Hippocampal formation (tissue), 2 donors: ENCODE measurements at places on chromosomes 2 and 18.

DNA sequence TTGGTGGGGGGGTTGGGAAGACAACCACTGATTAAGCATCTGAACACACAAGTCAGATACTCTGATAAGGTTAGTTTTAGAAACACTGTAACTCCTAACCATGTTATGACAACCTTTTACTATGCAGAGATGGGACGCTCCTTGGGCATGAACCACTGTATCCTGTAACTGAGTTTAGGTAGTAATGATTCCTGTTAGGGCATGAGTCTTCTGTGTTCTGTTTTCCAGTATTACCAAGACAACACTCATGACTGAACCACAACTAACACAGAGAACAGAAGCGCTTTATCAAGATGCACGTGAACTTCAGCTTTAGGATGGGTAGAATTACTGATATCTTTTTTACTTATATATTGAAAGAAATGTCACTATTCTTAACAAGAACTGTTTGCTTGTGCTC is 14.1 kb upstream of the CREB1 start:
- DNase-seq = no peak

DNA sequence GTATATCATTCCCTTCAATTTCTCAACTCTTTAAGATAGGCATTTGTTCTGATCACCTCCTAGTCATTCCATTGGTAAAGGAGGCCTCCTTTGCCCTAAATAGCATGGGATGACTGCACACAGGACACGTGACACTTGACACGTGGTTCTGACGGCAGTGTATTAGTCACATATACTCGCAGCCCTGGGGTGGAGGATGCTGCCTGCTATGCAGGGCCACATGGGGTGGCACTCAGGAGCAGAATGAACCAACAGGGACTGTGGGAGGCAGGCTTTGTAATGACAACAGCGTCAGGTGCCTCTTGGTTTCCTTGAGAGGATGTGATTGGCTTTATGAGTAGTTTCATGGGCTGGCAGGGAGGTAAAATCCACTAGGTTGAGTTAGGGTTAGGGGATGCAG is 9.3 kb upstream of the KCNS3 start:
- DNase-seq = no peak

- no peak for DNase-seq
Observed at GRCh38 chr2:136065384-136065783, 52.6 kb downstream of the CXCR4 start.

DNA sequence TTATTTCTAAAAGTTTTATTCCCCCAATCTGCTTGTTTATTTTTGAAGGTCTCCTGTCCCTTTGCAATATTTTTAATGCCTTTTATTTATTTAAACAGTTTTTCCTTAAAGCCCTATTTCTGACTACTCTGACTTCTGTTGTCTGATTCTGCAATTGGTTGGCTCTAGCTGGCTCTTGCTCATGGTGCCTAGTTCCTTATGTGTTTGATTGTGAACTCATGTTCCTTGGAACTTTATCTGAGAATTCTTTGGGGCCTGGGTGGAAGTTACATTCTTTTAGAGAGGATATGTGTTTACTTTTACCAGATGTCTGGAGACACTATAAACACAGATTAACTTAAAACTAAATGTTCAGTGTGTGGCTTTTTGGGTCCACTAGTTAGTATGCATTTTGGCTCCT is 175.9 kb downstream of the DYSF start:
- no peak for DNase-seq

GRCh38 chr2:220674033-220674432 is 898.1 kb downstream of the EPHA4 start:
- DNase-seq = no peak

- no peak for DNase-seq
Observed at GRCh38 chr2:50066873-50067272, 912.6 kb upstream of the FSHR start.

DNA sequence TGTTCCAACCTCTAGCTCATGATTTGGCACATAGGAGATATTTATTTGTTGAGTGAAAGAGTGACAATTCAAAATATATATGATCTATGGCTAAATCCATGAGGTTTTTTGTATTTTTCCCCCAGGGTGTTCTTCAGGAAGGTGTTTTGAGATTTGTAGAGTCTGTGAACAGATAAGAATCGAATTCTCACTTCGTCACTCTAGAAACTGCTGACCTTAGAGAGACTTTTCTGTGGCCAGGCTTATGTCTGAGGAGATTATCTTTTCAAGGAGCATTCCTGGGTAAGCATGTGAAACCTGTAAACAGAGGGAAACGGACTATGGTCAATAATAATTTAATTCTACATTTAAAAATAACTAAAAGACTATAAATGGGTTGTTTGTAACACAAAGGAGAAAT is 849 bp upstream of the ITGB6 start:
- no peak for DNase-seq

DNA sequence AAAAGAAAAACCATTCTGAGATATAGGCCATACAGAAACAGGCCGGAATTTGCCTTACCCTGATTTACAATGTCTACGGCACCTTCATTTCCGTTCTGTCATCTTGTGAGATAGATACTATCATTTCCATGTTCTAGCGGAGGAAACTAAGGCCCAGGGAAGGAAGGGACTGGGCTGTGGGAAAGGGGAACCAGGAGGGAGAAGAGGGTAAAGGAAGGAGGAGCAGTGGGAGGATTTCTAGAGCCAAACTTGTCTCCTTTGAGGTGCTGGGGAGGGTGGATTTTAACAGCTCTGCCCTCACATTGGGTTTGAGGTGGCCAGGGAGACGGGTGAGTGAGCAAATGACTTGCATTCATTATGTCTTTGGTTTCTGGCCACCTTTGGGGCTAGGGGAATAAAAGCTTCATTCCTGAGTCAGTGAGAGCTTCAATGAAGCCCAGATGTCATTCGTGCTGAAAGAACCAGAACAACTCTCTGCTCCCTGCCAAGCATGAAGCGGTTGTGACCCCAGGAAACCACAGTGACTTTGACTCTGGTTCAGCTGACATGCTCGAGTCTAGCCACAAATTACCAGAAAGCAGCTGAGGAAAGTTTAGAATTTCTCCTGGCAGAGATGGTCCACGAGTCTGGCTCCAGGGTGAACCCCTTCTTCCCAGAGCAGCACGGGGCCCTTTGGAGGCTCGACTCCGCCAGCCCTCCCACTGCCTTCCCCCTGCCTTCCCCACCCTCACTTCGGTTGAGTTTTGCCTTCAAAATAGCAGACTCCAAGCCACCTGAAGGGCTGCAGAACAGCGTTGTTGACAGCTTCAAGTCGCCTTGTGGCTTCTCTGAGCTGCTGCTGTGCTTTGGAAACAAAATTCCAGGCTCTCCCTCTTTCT is 3.8 kb downstream of the ACTG2 start:
- no peak for DNase-seq

DNA sequence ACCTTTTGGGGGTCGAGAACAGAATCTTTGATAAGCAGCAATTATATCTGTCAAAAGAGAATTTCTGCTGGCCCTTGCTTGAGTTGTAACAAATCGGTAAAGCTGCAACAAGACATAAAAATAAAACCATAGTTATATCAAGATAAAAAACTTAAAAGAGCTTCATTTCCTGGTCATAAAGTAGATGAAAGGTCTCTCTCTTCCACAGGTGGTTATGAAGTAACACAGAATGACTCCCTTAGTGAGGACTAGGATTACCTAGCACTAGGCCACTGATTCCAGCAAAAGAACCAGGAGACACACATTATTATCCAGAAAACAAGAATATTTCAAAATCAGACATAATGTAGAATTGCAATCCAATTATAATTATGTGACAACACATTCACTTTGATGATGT is 5.4 kb downstream of the AFG3L2 start:
- no peak for DNase-seq

GRCh38 chr2:126837966-126838715 is 60.5 kb upstream of the TEX51 start:
- no peak for DNase-seq

- no peak for DNase-seq
Observed at GRCh38 chr18:54939361-54939917, 19.8 kb downstream of the CCDC68 start.

- no peak for DNase-seq
Observed at GRCh38 chr2:152247337-152247695, 71.8 kb upstream of the STAM2 start.

DNA sequence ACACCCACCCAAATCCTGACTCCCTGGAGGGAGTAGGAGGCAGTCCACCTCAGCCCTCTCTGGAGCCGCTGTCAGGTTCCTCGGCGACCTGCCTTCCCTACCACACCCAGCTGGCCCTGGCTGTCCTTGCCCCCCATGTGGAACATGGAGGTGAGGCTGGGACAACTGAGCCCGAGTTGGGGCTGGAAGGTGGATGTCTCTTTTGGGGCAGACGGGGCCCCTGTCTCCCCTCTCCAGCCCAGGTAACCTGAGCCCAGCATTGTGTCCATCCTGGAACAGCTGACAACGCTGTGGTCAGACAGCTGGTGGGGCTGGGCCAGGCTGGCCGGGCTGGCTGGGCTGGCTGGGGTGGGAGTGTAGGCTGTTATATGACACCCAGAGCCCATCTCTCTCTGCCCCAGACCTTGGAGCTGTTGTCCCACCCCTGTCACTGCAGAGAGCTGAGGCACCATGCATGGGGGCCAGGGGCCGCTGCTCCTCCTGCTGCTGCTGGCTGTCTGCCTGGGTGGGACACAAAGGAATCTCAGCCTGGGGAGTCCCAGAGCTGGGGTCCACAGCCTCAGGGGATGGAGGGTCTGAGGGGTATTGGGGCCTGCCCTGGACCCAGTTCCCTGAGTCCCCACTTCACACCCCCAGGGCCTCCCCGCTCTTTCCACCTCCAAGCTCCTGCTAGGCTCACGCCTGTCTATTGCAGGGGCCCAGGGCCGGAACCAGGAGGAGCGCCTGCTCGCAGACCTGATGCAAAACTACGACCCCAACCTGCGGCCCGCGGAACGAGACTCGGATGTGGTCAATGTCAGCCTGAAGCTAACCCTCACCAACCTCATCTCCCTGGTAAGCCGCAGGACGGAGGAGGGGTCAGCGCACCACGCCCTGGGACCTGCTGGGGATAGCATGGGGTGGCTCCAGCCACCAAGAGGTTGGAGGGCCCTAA is at the start of gene CHRNG:
CHRNG (plus strand) TSS at position 395 of the 934 bp plus-strand sequence; CDS start at position 451, 56 bp downstream.
- DNase-seq = no peak

DNA sequence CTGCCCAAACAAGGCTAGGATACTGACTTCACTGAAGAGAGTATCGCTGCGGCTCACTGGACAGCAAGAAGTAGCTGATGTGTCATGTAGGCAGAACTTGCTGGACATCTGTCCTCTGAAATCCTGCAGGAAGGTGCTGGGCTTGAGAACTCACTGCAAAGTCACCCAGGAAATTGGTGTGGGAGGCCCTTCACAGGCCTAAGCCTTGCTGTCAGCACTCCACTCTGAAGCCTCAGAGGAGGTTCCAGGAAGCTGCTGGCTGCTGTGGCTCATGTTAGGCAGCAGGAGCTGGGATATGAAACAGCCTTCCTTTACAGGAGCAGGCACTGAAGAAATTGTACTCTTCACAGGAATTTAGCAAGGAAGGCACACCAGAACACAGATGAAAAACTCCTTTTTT is 88.3 kb upstream of the CCDC68 start:
- DNase-seq = no peak

- no peak for DNase-seq
Observed at GRCh38 chr2:215612786-215613185, 176.9 kb upstream of the FN1 start.

DNA sequence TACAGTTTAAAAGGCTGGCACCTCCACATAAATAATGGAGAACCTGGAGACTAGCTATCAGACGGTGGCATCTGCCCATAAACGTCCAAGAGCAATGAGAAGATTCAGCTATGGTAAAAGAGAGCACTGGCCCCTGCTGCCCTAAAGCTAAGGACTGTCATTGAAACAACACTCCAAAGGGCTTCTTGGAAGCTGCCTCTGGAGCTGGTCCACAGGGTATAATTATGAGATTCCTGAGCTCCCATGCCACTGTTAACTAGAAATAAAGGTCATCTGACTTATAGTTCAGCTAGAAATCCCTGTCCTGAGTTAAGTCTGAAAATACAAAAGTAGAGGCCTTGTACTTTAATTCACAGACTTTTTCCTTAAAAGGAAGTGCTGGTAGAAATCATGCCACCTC is 39.9 kb upstream of the RBMS1 start:
- no peak for DNase-seq

DNA sequence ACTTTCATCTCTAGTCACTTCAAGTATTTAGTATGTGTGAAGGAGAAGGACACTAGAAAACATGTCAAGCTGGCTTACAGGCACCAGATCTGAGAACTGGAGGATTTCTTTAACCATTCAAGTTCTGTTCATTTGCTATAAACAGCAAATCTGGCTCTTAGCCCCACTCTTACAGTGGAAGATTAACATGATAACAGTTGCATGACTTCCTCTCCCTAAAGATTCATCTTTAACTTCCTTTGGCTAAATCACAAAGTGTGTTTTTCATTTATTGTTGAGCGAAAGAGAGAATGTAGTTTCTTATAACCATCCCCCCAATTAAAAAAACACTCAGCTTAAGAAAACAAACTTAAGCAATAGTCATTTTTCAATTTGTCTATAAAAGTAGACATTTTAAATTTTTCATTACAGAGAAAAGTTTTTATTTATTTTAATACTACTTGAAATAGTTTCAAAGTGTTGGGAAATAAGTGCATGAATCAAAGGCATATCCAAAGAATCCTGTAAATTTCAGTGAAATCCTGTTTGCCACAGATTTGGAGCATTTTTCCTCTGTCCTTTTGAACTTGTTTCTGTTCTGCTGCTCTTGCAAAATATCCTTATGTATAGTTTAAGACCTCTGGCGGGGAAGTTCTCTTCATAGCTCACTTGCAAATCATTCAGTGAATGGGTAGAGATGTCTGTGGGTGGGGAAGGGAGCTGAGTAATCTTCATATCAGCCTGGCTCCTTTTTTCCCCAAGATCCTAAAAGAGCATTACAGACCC is 241.0 kb upstream of the RBBP8 start:
- no peak for DNase-seq

DNA sequence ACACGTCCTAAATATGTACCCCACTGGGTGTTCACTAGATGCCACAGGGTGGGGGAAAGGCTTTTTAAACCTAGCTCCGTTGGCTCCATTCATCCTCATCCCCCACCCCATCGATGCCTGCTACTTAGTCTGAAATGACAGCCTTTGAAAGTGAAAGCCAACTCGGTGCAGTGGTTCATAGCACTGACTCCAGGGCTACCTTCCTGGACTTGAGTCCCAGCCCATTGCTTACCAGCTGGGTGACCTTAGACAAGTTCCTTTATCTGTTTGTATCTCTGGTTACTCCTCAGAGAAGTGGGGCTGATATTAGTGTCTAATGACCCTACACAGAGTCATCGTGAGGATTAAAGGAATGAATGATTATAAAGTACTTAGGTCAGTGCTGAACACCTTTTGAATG is 24.4 kb downstream of the EHD3 start:
- DNase-seq = no peak

GRCh38 chr2:11598228-11598731 is 64.4 kb downstream of the GREB1 start:
- no peak for DNase-seq

DNA sequence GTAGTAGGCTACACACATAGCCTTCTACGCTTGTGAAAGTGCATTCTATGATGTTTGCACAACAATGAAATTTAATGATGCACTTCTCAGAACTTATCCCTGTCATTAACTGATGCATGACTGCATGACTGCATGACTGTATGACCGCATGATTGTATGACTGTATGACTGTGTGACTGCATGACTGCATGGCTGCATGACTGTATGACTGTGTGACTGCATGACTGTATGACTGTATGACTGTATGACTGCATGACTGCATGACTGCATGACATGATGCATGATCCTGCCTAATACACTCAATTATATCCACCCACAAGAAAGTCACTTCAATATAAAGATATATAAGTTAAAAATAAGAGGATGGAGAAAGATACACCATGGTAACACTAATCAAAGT is 365.4 kb upstream of the FSIP2 start:
- DNase-seq = no peak
